ENCODE measurements at places on chromosomes 13 and 19.

DNA sequence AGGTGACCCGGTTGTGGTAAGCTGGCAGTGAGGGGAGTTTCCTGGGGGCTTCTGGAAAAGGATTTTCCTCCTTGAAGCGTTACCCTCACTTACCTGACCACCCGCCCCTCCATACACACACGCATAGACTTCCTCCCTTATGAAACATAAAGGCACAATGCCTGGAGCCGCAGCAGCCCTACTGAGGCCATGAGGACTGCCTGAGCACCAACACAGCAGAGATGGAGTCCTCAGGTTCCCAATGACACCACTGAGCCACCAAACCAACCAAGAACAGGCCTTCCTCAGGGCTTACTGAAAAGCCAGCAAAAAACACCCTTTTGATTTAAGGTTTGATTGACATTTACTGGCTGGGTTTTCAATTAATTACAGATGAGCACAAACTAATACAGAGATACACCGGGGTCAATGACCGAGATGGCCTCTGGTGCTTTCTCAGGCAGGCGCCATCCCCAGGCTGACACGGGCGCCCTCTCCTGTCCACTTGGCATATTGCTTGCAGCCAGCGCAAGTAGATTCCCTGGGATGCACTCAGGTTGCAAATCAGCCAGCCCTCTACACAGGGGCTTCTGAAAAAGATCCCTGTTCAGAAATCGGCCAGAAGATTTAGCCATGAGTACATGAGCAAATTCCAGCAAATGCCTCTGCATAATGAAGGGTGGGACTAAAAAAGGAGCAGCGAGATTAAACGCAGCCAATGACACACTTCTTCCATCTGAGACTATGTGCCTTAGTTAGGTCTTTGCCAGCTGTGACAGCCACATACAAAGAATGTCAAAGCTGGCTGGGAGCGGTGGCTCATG, 14.8 kb downstream of the OPA3 start:
- DNase-seq, result peak; percentile 31

GRCh38 chr13:25965596-25965995, 86.2 kb downstream of the SHISA2 start:
- no peak for DNase-seq

DNA sequence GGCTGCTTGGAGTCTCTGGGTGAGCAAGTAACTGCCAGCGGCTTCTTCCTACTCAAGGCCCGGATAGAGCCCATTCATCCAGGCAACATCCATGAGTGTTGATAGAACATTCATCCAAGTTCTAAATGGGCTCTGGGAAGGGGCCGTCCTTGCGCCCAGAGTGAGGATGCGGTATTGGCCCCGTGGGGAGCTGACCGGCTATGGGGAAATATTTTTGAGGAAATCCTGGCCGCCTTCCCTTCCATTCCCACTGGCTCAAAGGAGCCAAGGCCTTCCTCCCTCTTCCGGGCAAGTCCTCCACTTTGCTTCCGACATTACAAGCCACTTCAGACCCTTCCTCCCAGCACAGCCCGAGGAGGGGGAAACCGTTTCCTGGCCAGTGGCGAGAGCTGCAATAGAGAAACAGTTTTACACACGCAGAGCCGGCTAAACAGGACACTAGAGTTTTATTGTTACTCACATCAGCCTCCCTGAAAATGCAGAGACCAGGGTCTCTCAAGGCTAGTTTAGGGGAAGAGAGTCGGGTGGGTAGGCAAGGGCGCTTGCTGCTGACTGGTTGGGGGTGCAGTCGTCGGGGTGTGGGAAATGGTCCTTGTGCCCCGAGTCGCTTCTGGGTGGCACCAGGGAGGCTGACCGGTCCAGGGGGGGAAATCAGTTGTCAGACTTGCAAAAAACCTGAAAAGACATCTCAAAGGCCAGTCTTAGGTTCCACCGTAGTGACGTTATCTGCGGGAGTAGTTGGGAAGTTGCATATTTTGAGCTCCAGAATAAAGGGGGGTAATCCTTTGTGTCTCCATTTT, 37.5 kb downstream of the C13orf46 start:
- DNase-seq, result no peak

DNA sequence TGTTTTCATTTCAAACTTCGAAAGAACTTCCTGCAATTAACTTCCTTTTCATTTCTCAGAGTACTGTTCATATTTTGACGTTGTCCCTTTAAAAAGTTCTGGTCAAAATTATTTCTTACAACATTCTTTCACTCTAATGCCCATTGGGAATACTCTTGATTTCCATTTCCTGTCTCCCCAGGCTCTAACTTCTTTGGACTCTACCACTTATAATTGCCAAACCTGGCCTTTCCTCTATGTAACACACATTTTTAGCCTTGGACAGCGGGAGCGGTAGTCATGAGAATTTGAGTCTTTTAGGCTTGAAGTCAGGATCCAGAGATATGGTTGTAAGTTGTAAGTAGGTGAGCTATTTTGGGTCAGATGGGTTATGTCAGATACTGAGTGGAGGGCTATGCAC, 163.5 kb upstream of the SPRY2 start:
- DNase-seq, result no peak

GRCh38 chr13:23394821-23395220, 38.7 kb downstream of the SACS start:
- no peak for DNase-seq

DNA sequence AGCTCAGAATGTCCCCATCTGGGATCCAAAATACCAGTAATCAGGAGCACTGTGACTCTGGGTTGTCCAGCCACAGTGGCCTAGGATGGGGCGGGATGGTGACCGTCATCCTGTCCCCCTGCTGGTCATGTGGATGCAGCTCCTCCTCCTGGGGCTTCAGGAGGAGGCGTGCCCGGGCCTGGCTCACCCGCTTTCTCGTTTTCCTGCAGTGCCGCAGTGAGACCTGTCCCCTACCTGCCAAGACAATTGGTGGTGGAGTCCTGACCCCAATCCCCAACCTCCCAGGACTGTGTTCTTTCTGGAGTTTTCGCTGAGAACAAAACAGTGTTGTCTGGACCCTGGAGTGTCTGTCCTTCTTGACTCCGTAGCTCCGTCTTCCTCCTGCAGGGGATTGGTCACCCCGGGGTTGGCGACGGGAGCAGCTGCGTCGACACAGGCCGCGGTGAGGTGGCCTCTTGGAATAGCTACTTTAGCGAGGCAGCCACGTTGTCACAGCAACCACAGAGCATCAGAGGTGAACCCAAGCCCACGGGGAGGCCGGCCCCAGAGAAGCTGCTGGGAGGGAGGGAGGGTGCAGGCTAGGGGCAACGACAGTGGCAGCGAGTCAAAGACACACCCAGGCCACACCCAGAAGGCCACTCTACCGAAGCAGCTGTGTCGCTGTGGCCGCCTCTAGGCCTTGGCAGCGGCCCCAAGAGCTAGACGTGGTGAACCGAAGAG, 10.2 kb upstream of the EMC10 start:
- DNase-seq, result no peak

GRCh38 chr13:87975035-87975434, 303.9 kb downstream of the SLITRK5 start:
- no peak for DNase-seq

- no peak for DNase-seq
Observed at GRCh38 chr13:38628554-38628953, 58.3 kb upstream of the FREM2 start.

DNA sequence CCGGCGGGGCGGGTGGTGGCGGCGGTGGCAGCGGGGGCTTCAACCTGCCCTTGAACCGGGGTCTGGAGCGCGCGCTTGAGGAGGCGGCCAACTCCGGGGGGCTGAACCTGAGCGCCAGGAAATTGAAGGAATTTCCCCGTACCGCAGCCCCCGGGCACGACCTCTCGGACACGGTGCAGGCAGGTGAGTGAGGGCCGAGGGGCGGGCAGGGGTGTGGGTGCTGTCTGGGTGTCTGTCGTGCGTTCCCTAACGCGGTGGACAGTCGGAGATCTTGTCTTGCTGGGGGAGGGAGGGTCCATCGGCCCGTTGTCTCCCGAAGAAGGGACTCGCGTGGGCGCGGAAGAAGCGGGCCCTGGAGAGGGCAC, 533 bp downstream of the LRCH1 start:
- DNase-seq, result no peak

- DNase-seq, result no peak
Observed at GRCh38 chr13:94710881-94711560, 1.3 kb downstream of the SOX21 start.

DNA sequence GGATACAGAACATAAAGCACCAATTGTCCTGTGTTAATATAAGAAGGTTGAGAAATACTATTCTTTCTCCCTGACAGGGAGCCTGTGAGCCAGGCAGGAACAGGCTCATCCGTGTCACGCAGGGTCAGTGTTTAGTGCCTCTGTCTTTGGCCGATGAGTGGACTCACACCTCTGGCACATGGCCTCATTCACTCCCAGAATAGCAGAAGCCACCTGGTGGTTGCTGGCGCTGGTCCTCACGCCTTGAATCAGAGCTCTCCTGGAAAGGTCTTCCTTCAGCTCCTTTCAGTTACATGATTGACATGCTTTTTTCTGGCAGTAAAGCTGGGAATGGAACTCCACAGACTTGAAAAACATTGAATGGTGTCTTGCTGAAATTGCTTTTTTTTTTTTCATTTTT, 28.1 kb upstream of the SIAH3 start:
- no peak for DNase-seq

DNA sequence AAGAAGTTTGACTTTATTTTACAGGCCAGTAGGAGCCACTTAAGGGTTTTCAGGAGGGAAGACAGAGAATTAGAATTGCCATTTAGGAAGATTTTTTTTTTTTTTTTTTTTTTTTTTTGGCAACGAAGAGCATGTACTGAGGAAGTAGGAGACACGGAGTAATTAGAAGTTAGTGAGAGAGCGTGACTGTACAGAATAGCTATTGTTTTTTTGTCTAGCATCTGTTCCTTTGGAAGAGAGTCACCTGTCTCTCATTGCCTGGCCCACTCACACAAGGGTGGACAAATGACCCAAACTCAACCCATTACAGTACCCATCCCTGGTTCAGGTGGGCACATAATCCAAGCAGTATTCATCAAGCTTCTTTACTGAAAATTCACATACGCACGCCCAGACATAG, 166.7 kb downstream of the LACC1 start:
- DNase-seq, result no peak

GRCh38 chr13:79447741-79448140, 33.2 kb upstream of the NDFIP2 start:
- DNase-seq, result no peak

DNA sequence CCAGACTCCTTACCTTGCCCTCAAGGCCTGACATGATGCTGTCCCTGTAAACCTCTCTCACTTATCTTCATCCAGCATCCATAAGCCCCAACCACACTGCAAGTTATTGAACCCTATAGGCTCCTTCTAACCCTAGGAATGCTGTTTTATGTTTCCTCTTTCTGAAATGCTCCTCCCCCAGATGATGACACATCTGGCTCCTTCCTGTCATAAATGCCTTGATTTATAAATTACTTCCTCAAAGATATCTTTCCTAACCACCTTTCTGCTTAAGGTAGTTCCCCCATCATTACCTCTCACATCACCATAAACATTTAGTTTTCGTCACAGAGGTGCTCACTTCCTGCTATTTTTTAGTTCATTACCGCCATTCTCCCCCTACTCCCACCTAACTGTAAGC, 12.3 kb downstream of the RUBCNL start:
- DNase-seq, result no peak

DNA sequence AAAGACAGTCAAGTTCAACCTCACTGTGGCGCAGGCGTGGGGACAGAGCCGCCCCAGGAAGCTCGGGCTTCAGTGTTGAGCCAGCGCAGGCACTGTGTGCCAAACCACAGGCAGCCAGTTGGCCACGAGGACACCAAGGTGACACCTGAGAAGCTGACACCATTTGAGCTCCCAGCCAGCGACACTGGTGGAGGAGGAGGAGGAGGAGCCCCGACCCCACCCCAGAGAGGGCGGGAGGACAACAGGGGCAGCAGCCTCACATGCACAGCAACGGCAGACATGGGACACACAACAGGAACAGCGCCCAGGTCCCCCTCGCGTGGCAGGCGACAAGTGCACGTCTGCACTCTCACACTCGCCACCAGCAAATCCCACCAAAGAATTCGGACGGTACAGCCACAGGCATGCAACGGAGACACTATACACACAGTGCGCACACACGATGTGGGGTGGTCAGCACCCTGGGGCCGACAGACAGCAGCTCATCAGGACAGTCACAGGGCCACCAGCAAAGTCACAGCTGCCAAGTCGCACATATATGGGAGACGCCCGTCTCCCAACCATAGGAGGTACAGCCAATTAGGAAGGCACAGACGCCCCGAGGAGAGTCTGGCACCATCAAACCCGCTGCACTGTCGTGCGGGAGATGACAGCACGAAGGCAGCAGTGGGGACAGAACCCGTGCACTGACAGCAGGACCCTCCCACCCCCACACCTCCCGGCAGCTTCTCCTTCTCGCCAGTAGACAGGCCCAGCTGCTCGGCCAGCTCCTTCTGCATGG, 3.4 kb downstream of the EIF3G start:
- DNase-seq, result no peak

DNA sequence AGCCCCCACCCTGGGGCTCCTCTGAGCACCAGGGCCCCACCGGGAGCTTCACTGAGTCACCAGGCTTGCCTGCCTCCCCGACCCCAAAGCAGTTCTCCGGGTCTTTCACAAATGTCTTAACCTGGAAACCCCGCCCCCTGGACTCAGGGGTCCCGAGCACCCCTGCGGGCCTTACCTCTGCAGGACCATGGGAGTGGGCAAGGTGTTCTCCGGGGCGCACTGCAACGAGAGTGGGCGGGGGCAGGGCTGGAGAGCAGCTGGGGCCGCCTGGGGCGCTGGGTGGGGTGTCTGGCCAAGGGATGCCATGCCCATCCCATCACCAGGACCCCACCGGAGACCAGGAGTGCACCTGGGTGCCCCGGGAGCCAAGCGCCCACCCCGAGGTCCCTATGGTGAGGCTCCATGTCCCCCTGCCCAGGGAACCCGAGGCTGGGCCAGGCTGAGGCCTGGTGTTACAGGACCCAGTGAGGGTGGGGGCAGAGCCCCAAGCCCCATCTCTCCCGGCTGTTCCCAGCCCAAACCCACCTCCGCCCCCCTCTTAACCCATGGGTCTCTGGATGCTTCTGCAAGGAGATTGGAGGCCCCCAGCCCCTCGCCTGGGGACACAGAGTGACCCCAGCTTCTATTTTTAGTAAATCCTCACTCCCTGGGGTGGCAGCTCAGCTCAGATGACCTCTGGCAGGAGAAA, 10.9 kb downstream of the MKNK2 start:
- DNase-seq, result no peak

GRCh38 chr13:36261011-36261410, 36.6 kb downstream of the CCDC169 start:
- no peak for DNase-seq
